ENCODE measurements at places on chromosomes 13 and 19.
A peak's percentile ranks its signal among the peaks of the same experiment; 100 is the strongest.

DNA sequence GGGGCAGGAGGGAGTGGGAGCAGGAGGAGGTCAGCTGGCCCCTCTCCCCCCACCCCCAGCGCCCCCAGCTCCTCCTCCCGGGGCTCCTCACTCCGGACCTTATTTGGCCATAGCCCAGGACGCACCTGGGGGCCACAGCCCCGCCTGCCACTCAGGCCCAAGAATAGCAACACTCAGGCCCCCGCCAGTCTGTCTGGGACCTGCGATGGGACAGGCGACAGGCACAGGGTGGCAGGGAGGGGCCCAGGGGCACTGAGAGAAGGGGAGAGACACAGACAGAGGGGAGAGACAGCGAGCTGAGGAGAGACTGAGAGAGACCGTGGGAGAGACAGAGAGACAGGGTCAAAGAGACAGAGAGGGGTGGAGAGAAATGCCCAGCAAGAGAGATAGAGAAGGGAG, 10.2 kb downstream of the JOSD2 start:
- DNase-seq, result no peak

GRCh38 chr13:31790992-31791391, 51.7 kb downstream of the RXFP2 start:
- DNase-seq, result no peak

DNA sequence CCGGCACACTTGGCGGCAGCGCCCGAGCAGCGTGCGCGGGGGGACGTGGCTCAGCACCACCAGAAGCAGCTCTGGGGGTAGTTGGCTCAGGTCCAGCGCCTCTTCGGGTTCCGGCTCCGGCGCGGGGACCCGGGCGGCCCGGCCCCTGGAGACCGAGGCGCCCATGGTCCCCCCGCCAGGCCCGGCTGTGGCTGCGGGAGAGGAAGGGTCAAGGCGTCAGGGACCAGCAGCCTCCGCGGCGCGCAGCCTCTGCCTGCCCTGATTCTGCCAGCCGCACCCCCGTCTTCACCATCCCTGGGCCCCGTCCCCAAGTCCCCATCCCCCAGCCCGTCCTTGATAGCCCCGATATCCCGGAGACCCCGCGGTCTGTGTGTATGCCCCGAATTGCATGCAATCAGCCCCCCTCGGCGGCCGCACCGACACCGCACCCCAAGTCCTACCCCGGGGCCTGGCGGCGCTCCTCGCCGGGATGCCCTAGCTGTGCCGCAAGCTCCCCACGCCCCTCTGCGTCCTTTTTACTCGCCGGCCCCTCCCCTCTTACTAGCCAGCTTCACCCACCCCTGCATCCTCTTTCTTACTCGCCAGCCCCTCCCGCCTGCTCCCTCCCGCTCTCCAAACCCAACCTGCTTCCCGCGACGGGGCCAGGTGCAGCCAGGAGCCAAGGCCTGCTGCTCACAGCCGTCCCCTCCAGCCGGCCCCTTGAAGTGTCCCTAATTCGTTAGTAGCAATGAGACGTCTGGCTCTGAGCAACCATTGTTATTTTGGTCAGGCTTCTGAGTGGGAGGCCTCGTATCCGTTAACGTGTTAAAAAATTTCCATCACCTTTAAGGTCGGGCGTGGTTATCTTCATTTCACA, at the start of gene FBXO27:
TSS of gene FBXO27 (minus strand) at position 487 of the 856 bp plus-strand sequence. CDS start at position 165, 322 bp downstream.
- no peak for DNase-seq

DNA sequence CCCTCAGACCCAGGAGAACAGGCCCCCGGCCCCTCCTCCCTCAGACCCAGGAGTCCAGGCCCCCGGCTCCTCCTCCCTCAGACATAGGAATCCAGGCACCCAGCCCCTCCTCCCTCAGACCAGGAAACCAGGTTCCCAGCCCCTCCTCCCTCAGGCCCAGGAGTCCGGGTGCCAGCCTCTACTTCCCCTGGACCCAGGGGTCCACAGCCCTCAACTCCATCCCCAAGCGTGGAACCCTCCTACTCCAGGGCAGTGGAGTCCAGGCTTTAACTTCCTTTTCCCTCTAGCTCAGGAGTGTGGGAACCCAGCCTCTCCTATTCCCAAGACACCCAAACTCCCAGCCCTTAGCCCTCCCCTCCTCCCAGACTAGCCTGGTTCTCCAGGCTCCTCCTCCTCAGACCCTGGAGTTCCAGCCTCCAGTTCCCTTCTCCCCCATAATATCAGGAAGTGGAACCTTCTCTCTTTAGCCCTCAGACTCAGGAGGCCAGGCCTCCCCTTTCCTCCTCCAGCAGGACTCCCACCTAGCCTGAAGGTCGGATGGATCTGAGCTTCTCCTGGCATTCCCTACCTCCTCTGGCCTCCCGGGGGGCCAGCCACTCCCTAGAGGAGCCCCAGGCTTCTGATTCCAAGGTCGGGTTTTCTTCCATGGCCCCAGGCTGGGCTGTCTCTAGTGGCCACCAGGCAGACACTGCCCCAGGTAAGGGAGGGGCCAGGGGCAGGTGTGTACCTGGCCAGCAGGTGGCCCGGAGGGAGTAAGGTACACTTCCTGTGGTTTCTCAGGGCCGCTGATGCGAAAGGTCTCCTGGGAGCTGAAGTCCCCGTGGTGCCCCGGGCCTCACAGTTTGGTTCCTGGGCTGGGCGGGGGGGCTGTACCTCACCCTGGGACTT, at the start of gene TMC4:
TSS of gene TMC4 (minus strand) at position 690 of the 888 bp plus-strand sequence. CDS start at position 647, 43 bp downstream.
- DNase-seq, result peak; percentile 59

DNA sequence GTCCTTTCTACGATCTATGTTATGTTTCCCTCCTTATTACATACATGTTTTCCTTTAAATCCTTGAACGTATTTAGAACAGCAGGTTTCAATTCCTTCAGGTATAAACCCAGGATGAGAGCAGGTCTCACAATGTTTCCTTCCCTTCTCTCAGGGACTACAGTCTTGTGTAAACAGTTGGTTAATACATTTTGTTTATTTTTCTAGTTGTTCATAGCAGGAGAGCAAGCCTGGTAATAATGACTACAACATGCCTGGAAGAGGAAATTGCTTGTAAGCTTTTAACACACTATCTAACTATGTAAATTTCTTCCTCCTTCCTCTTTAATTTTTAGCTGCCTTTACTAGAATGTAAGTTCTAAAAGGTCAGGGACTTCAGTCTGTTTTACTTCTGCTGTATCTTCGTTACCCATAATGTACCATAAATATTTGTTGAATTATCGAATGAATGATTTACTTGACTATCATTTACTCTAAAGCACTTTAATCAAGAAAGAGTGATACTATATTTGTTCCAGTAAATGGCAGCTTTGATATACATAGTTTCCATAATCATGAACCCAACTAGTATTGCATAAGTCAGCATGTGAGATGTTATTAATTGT, 28.9 kb upstream of the TNFRSF19 start:
- DNase-seq, result no peak

- DNase-seq, result no peak
Observed at GRCh38 chr13:112842931-112843391, 126.1 kb upstream of the MCF2L start.

- no peak for DNase-seq
Observed at GRCh38 chr19:11551603-11552235, 7.3 kb downstream of the ELOF1 start.

DNA sequence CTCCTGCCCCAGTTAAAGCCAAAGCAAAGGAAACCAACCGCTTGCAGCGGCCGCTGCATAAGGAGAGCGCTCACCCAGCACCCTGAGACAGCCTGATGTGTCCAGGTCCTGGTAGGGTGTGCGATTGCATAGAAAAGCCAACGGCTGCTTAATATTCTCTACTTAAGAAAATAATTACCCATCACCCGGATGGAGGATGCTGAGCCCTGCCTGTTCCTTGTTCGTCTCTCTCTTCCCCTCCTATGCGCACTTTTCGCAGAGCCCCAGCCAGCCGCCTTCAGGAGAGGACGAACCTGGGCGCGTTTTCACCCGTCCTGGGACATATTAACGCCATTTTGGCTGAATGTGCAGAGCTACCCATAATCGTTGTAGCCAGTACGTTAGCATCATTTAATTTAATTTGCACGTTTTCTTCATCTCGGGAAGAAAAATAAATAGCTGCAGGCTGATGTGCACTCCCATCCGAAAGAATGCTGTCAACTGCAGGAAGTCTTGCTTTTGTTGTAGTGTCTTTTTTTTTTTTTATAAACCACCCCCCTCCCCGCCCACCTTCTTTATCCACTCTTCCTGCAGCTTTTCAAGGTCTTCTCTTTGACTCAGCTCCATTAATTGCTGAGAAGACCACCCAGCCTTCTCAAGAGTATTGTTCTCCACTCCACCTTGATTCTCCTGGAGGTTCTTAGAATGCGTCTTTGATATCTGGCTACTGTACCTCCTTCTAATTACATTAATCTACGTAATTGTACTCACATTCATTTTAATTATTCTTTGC, 214.5 kb downstream of the TEX29 start:
- DNase-seq, result no peak

DNA sequence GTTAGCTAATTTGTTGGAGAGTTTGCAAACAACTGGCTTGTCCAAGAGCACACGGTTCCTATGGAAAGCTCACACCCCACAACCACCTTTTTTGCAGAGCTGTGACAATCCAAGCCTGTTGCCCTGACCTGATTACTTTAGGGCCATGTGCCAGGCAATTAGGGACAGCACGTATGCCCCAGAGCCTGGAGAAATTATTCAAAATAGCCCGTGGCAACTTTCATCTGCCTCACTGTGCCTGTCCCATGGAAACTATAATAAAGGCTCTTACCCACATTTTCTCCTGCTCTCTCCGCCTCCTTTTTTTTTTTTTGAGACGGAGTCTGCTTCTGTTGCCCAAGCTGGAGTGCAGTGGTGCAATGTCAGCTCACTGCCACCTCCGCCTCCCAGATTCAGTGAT, 18.6 kb upstream of the FBN3 start:
- DNase-seq, result no peak

GRCh38 chr19:47741544-47742140, 3.7 kb upstream of the NOP53 start:
- DNase-seq, result no peak

- DNase-seq, result peak; percentile 63
Observed at GRCh38 chr19:12064590-12065538, at the start of gene ZNF844. Gene ZNF844, plus strand, starts transcription at chr19:12064731. Its CDS starts 143 bp downstream, at chr19:12064874.

- DNase-seq, result peak; percentile 87
Observed at GRCh38 chr19:2887391-2887914, 13.3 kb upstream of the ZNF57 start.

DNA sequence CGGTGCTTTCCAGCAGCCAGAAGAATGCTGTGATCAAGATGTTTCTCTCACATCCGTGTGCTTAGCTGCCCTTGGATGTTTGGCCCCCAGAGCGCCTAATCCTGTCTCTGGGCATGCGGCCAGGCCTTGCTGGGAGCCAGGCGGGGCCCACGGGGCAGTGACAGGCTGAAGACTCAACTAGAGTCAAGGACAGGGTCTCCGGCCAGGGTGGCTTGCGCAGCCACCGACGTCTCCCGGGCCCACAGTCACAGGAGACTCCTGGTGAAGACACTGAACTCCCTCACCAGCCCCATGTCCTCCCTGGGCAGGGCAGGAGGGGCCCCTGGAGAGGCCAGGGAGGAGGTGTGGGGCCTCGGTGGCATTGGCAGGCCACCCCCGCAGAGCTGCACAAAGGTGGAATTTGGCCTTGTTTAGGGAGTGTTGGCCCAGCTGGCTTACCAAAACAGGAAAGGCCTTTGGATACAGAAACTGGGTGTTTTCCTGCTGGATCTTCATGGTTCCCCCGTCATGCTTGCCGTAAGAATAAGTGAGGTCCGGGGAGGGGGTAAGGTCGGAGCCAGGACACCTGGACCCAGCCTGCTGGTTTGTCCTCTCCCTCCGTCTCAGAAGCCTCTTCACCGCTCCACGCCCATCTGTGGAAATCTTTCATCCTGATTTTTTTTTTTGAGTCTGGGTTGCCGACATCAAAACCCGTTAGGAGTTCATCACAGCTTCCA, 10.0 kb upstream of the NDUFS7 start:
- no peak for DNase-seq

- no peak for DNase-seq
Observed at GRCh38 chr13:80006940-80007339, 334.0 kb downstream of the SPRY2 start.

DNA sequence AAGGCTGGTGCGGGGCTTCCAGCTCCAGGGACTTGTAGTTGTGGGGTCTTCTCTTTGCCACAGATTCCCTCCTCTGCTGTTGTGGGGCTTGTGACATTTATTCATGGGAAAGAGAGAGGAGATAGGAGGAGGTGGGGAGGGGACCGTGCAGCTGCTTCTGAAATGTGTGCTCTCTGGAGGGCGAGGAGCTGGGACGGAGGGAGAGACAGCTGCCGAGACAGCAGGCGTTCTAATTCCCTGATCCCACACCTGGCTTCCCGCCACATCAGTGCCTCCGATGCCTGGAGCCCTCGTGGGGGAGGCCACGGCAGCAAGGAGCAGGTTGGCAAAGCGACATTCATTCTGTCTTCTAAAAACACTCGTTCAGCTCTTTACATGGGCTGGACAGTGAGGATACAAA, 164.4 kb downstream of the USP12 start:
- DNase-seq, result no peak

- no peak for DNase-seq
Observed at GRCh38 chr13:111914241-111915103, 152.5 kb upstream of the SOX1 start.

- DNase-seq, result no peak
Observed at GRCh38 chr19:5503598-5503997, 48.4 kb downstream of the ZNRF4 start.

DNA sequence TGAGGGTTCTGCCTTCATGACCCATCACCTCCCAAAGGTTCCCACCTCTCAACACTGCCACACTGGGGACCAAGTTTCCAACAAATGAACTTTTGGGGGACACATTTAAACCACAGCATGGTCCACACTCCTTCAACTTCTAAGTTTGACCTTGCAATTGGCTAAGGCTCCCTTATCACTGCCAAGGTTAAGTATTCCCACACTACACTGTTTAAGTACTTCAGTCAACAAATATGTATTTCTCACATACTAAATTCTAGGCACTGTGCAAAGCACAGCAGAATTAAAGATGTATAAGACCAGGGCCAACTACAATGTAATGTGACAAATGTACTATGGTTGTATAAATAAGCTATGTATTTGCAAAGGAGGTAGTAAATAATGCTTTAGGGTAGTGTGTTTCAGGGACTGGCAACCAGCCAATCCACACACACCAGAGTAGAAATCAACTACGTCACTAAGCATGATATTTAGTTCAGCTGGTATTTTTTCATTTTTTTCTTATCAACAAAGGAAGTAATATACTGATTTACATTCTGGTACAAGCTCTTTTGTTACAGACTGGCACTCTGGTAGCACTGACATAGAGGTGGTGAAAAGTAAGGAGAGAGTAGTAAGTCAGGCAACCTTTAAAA, 12.2 kb downstream of the NUFIP1 start:
- no peak for DNase-seq

GRCh38 chr13:60158321-60158801, 5.4 kb downstream of the DIAPH3 start:
- DNase-seq, result no peak
